Stimulated activated CD4-positive, alpha-beta T cell treated with anti-CD3 and anti-CD28 coated beads, TNF-alpha, amount 100 ng/mL, for 48 hours (primary cell): ENCODE measurements at places on chromosomes 6 and 20.

GRCh38 chr6:4950836-4951533, 52.9 kb downstream of the RPP40 start:
- no peak for DNase-seq

DNA sequence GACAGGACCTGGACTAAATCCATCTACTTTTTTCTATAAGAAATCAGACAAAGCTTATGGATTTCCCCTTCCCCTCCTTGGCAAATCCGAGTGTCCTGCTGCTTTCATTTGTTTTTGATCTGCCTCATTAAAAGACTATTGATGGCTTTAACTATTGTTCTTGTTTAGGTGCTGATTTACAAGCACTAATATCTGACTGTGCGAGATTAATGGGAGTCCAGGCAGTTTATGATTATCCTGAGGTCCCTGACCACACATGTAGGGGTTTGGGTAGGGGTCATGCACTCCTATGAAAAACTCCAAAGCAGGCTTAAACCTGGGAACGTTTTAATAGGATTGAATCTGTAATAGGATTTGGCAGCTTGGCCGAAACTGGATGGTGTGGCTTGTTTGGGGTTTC, 317.5 kb upstream of the POU3F2 start:
- DNase-seq: no peak

DNA sequence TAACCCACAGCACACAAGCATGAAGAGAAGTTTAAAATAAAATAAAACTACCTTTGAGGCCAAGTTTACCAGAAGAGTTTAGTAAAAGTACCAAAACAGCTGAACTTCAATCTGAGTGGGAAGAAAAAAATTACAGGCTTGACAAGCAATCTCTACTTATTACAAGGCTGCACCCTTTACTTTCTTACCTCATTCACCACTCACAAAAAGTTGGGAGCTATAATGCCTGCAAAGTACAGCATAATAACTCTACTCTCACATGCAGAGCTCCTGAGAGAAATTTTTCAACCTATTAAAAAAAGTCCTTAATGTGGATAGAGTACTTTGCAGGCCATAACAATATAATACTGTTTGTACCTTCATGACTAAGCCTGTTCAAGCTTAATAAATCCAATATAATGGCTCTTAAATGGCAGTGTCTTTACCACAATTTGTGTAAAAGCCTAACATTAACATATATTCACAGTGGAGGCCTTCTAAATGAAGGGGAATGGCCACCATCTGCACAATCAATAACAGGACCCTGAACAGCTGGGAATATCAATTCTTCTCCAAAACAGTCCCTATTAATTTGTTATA, 103.1 kb downstream of the DST start:
- no peak for DNase-seq

DNA sequence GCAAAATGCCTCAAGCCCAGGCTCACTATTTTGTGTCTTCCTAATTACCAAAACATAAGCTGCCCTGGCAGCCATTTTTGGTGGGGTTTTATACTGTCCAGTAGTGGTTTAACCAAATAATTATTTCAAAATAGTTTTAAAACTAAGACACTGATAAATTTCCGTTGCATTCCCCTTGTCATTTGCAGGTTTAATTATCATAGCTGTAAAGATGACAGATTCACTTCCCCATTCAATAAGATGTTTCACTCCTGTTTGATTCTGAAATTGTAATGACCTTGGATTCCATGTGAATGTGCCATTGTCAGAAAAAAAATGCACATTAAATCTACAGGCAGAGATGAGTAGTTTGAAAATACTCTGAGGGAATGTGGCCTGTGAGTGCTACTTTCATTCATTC, 172.0 kb downstream of the COL9A1 start:
- DNase-seq: no peak

GRCh38 chr20:309841-310644, 12.7 kb downstream of the ZCCHC3 start:
- DNase-seq: peak; percentile 80

DNA sequence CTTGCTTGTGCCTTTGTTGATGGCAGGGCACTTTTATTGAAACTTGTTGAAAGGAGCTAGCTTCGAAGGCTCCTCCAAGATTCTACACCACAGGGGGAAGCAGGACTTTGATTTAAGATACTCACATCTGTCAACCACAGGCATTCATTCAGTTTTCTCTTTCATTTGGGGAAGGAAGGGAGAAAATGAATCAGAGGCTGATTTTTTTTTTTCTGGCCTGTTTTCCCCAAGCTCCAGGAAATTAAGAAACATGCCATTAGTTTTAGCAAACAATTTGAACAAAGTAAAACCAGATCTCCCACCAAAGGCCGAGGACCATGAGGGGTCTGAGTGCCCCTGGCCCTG, 8.7 kb upstream of the APCDD1L start:
- DNase-seq: no peak

- no peak for DNase-seq
Measured at GRCh38 chr6:170210651-170211403, 80.1 kb downstream of the DLL1 start.

DNA sequence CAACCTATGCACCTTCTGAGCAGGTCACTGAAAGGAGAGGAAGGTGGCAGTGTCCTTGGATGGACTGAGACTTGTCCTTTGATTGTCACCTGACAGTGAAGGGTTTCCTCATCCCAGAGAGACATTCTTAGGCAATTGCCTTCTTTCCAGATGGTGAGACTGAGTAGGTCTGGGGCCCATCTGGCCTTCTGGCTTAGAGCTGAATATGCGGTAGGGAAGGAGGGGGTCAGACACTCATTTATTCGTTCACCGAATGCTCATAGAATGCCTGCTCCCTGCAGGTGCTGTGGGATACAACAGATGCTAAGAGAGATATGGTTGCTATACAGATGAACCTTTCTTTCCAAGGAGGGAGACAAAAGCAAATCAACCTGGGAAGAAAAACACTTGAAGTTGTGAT, 76.8 kb downstream of the BMP6 start:
- DNase-seq: no peak

DNA sequence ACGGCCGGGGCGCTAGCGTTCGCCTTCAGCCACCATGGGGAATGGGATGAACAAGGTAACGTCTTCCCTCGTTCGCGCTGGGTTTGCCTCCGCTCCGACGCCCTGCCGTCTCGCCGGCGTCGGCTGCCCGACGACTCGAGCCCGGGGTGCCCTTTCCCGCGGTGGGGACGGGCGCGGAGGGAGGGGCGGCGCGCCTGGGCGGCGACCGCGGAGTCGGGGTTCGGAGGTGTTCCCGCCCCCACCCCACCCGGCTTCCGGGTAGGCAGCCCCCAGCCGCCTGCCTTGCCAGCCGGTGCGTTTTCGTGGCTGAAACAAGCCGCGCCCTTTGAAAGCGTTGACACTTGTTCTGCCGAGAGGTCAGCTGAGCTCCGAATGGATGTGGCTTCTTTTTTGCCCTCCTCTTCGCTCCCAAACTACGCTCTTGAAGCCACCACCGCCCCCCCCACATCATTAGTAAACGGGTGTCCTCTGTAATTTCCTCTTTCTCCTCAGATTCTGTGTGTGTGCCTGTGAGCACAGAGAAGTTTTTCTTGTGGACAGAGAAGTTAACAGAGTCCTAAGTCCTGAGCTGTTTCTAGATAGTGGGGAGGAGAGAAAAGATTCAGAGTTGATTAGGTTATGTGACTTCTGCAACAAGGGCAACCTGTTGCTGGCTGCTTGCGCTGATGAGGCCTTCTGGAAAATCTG, 362 bp downstream of the DUSP22 start:
- DNase-seq: peak; percentile 37

DNA sequence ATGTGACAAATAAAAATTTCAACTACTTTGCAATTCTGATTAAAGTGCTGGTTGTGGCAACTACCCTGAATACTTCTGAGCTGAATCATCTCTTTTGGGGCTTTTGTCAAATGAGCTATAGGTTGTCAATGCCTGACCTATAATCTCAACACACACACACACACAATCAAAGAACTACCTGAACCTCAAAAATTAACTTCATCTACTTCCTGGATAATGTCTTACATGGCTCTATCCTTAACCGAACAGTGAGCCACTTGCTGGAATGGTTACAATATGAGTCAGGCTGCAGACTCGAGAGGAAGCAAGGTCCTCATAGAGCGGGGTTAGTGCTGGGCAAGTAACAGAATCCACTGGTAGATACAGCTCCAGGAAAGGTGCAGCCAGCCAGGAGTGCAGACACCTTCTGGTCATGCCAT, 70.6 kb upstream of the DST start:
- DNase-seq: no peak

DNA sequence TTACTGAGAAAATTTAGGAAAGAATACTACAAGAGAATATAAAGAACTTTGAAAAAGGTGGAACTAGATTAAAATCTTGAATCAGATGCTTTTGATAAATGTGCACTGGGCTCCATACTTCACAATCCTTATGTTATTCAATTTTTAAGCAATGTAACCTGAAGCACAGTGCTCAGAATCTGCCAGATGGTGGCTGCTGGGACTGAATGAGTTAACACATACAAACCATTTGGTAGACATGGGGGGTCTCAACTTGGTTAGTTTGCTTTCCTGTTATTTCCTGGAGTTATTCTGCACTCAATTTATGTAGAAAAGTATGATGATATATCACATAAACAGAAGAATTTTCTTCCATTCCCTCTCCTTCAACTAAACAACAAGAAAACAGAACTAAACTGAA, 326.5 kb downstream of the RNGTT start:
- no peak for DNase-seq

DNA sequence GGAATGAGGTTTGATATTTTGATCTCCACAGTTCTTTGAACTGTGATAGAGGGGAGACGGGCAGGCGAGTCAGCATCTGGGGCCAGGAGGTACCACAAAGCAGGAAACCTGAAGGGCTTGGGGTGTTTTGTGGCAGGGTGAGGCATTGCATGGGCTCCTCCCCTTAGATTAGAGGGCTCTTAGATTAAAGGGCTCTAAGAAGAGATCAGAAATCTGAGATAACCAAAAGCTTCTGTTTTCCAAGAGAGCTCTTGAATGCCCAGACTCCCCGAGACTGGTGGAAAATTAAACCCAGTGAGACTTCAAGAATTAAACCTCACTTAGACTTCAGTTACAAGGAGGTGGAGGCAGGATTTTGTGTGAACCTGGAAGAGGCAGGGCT, 2.4 kb upstream of the GPX5 start:
- no peak for DNase-seq

DNA sequence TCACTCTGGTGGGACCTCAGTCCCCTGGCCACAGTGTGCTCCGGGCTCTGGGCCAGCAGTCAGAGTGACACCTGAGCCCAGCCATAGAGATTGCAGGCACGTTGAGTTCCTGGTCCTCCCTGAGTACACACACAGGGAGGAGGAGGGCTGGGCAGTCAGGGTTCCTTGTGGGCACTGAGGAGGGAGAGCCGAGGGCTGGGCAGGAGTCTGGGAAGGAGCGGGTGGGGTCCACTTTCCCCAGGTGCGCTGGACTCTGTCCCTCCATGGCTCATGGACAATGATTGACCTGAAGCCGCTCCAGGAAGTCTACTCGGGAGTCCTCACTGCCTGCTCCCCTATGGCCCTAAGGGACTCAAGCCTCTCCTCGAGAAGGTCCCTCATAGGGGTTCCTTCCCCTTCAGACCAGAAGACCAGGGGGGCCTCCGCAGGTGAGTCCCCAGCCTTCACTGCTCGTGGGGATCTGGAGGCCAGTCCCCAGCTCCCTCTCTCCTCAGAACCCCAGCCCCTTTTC, 1.1 kb downstream of the SLC44A4 start:
- DNase-seq: no peak

DNA sequence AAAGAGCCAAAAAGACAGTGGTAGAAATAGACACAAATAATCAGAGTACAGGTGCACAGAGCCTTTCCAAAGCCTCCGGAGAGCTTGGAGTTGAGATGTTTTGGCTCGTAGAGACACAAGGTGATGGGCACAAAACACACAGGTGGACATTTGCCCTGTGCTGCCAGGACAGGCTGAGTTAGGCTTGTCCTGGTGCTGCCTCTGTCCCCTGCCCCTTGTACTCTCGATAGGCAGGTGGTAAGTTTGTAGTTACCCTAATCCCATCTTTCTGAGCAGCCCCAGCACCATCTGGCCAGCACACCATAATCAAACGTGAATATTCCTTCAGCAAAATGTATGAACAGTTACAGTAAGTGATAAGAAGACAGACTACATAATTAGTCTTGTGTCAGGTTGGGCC, 95.5 kb downstream of the FOXC1 start:
- DNase-seq: no peak

- DNase-seq: no peak
Measured at GRCh38 chr20:25622450-25623224, 1.2 kb downstream of the NANP start.

GRCh38 chr20:17345321-17345720, 118.5 kb downstream of the PCSK2 start:
- no peak for DNase-seq

DNA sequence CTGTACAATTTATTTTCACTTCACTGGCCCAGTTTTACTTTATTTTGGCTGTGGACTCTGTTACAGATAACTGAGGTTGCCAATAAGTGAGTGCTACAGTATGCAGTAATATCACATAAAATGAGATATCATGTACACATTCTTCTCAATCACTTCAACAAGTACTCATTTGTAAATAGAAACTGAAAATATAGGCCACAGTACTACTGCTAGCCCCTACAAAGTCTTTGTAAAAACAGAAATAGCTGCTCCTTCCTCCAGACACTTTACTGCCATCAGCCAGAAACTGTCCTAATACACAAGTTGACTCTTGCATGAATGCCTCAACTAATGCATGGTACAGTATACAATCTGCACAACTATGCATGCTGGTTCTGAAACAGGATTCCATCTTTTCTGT, 9.2 kb downstream of the DTNBP1 start:
- no peak for DNase-seq

DNA sequence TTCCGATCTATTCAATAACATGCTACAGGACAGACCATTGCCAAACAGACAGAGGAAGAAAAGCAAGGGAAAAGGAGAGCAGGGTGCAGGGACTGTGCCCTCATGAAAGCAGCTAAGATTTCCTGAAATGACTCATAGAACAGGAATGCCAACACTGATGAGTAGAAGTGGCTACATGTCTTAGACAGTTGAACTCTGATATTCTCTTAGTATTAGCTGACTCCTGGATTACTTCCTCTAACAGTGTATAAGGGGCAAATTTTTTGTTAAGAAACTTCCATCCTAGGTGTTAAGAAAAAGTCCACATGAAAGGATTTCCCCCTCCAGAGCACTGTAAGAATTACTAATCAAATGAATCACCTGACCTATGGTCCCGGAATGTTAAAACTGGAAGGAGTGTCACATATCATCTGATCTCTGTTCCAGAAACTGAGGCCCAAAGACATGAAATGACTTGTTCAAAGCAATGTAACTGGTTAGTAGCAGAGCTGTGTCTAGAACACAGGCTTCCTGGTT, 224.9 kb downstream of the IBTK start:
- DNase-seq: no peak

DNA sequence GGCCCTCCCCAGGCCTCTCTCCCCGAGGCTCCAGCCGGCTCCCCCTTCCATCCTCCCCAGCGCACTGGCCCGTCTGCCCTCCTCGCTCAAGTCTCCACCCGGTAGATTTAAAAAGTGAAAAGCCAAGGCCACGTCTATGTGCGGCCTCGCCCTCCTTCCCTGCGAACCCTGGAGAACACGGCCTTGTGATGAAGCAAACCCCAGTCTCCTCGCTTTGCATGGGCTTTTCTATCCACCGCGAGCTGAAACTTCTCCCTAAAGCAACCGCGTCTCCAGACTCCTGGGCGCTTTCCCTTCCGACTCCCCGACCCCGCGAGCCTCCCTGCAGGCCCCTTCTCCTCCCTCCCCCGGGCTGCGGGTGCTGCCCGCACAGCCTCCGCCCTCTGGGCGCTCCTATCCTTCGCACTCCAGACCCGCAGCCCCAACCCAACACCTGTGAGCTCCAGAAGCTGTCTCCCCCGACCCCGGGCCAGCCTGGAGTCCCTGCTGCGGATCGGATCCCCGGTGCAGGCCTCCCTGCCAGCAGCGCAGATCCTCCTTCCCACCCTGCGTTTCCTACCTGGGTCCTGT, 265.2 kb upstream of the QKI start:
- no peak for DNase-seq

GRCh38 chr20:53202777-53203176, 230.6 kb downstream of the TSHZ2 start:
- no peak for DNase-seq
